Activated T-cell treated with anti-CD3 and anti-CD28 coated beads for 1 hour (primary cell): ENCODE measurements at places on chromosomes 4 and X.

DNA sequence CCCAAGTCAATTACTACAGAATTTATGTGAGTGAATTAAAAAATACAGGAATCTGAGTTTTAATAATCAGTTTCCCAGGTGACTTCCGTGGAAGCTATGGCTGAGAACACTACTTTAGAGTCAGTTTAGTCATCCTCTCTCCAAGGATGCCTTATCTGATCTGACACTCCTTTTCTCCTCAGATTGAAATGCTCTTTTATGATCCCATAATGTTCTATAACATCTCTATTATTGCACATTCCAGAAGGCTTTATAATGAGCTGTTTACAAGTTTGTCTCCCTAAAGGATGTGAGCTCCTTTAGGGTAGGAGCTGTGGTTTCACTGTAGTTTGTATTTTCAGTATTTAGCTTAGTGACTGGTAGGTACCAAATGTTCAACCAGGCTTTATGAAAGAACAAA is 90.0 kb downstream of the GPRIN3 start:
- DNase-seq: no peak

DNA sequence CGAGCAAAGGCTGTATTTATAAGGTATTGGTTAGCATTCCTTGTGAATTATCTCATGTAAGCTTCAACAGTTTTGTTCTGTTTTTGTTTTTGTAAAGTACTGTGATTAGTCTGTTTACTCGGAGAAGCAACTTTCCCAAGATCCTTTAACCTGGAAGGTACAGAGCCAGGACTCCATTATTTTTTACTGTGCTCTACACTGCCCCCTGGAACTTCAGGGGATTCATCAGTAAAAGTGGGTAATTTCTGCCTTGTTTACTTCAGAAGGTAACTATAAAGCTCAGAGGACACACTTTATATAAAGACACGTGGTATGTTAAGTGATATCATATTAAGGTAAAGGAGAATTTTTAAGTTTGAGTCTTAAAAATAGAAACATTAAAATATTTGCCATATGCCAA is 124.9 kb downstream of the IQCM start:
- no peak for DNase-seq

GRCh38 chr4:152197211-152197610 is 338.7 kb downstream of the FBXW7 start:
- DNase-seq: no peak

DNA sequence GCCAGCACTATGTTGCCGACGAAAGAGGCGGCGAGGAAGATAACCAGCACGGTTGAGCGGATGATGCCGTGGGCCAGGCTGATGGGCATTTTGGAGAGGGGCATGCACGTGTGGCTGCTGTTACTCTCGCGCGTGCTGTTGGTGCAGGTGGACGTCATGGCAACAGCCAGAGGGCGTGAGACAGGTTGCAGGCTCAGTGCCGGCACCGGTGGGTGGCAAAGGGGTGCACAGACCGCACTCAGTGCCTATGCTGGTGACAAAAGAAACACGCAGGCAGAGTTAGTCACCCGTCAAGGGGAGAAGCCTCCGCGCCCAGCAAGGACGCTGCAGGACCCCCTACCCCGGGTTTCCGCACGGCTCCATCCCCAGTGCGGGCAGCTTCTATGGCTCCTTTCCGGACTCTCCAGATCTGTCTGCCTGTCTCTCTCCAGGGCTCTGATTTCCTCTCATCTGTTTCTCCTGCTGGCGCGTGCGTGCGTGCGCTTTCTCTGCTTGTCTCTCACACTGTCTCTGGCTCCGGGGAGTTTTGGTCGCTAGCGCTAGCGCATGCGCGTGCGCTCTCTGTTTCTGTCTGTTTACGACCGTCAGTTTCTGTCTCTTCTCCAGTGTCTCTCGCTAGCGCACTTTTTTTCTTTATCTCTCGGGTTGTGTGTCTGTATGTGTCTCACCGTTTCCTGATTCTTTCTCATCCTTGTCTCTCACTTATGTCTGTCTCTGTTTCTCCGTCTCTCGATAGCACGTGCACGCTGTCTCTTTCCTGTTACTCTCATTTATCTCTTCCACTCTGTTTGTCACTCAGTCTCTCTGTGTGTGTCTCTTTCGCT is 2.1 kb downstream of the GPR101 start:
- no peak for DNase-seq

DNA sequence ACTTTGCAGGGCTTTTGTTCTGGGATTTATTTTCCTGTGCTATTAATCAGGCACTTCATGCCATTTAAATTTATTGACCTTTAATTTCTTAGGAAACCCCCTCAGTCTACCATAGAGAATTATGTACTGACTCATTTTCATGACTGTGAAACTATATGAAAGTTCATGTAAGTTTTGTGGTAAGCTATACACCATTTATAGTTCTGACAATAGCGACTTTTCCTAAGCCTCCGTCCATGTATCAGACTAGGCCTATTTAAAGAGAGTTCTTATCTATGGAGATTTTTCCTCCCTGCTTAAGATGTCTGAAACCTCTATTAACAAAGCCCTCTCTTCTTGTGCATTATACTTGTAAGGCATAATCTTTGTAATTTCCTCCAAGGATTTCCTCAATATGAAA is 111.6 kb downstream of the AFF2 start:
- DNase-seq: no peak

GRCh38 chr4:25873632-25874129 is 10.9 kb upstream of the SEL1L3 start:
- DNase-seq: no peak

DNA sequence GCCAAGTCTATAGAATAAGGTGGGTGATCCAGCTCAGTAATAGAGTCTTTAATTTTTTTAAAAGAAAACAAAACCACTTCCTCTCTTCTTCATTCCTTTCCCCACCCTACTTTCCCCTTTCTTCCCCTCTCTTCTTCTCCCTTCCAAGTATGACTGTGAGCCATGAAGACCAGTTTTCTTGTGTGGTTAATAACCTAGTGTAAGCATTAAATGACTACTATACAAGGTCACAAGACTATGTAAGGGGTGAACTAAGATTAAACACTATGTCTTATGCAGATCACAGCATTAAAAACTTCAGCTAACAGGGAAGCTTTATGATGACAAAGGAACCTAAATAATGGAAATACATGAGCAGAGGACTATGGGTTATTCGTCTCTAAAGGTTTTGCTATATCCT is 135.4 kb downstream of the GUCY2F start:
- no peak for DNase-seq

DNA sequence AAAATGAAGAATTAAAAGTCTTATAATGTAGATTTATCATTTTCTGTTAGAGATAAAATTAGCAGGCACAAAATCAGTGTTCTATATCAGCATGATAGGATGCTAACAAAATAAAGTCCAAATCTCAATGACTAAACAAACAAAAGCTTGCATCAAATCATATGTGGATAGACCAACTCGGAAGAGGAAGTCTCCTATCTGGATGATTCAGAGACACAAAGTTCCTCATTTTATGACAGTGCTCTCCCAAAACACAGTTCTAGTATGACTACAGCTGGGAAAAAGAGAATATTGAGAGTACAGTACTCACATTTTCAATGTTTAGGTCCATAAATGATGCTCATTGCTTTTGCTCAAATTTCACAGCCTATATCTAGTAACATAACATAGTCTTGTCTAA is 376.1 kb upstream of the CTSO start:
- no peak for DNase-seq

DNA sequence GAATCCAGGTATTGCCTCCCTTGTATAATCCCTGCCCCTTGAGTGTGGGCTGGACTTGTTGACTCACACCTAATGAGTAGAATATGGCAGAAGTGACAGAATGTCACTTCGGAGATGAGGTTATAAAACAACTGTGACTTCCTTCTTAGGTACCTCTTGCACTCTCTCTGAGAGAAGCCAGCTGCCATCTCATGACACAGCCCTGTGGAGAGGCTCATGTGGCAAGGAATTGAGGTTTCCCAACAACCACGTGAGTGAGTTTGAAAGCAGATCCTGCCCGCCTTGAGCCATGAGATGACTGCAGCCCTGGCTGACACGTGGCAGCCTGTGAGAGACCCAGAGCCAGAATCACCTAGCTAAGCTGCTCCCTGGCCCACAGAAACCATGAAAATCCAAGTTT is 13.5 kb downstream of the ASB11 start:
- no peak for DNase-seq

DNA sequence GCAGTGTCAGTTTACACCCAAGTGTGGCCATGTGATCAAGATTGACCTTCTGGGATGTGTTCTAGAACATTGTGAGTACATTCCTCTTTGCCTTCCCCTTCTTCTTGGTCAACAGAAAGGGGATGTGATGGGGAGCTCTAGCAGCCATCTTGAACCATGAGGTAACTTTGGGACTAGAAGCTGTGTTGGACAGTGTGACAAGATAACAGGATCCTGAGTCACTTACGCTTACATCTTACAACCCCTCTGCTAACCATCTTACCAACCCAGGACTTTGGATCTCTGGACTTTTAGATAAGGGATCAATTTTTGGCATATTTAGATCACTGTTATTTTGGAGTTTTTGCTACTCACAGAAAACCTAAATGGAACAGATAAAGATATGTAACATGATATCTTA is 625.6 kb downstream of the BCOR start:
- DNase-seq: no peak

DNA sequence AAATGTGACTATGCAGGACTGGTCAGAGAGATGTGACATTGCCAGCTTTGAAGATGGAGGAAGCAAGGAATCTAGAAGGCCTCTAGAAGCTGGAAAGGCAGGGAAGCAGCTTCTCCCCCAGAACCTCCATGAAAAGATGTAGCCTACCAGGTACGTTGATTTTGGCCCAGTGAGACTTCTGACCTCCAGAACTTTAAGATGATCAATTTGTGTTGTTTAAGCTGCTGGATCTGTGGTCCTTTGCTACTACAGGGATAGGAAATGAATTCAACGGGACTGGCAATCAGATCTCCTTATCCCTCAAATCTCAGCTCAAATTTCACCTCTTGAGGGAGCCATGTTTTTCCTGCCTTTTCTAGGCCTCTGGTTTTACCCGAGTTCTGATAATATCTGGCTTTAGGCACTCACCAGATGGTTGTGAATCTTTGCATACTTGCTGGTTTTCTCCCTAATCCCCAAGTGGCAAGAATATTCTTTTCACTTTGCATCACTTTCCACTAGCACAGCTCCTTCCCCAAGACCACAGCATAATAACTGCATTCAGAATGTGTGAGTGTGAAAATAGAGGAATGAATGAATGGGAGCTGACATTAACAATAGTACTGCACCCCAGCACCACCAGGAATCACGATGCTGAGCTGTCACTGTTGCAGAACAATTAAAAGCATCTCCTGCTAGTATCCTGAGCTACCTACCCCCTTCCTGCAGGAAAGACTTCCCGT is 25.5 kb upstream of the TMSB4X start:
- no peak for DNase-seq

- no peak for DNase-seq
Observed at GRCh38 chr4:1211891-1212545, 36.9 kb downstream of the CTBP1 start.

DNA sequence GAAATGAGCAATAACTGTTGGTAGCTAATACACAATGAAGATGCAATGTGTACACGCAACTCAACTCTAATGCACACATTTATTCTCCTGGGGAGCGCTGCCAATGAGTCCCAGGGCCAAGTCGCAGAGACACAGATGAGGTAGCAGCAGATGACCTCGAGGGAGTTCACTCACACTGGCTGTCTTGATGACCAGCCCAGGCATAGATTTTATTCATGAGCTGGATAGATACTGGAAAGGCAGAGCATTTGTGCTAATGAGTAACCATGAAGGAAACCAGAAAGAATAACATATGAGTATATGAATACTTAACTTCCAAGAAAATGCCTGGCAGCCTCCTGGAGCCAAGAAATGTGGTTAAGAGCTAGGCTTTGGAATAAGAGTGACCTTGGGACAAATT is 42.3 kb downstream of the RASL11B start:
- no peak for DNase-seq

- no peak for DNase-seq
Observed at GRCh38 chr4:13601048-13601447, 26.5 kb downstream of the BOD1L1 start.

DNA sequence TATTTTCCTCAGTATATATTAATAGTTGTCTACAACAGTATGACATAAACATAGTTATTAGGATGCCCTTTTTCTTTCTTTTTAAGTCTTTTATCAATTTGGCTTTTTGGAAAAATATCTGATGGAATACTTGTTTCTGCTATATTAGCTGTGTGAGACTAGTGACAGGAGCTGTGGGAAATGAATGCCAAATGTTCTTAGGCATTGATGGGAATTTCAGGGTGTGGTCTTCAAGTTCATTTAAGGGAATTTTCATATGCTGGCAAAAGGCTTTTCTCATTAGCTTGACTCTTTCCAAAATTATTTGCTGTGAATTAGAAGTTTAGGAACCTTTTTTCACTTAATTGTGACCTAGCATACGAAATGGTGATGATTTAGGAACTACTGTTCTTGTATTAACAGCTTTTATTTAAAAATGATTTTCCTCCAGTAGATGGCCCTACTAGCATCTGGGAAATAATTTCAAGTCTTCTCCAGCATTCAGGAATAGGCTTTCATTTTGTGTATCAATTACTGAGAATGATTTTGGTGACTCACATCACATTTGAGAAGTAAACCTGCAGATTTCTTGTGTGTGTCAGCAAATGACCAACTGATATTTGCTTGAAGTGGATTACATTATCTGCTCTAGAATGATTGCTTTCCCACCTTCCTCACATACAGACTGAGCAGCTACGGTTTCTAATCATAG is 70.9 kb downstream of the HTT start:
- DNase-seq: no peak

DNA sequence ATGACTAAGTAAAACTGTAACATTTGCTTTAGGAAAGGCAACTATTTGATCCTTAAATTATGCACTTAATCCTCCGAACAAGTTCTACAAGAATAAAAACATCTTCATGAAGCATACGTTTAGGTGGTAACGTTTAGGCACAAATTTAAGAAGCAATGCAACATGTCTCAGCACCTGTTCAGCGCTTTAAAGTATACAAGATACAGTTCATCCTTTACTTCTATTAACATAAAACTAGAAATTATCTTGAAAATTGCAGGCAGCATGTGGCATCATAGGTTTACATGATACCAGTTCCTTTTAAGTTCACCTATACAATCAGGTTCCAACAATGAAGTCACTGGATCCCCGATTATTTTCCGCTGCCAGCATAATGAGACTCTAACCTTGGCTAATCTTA is 1.5 kb downstream of the PLA2G12A start:
- DNase-seq: no peak

GRCh38 chr4:119493419-119493818 is 135.2 kb downstream of the PDE5A start:
- no peak for DNase-seq
